ENCODE measurements at places on chromosomes 12 and 14.

DNA sequence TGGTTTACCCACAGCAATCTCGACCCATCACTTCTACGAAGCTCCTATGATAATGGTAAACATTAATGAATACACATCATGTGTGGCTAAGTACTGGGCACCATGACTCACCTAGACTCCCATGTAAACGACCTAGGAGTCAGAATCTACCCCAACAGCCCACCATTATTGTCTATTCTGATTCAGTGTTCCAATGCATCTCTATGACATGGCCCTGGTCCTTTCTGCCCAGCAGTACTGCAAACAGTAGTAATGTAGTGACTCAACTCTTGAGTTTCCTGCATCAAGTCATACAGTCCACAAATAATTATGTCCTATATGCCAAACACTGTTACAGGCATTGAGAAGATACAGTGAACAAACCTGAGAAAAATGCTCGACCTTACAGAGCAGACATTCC is 14.6 kb downstream of the GTF2A1 start:
- DNase-seq = no peak

DNA sequence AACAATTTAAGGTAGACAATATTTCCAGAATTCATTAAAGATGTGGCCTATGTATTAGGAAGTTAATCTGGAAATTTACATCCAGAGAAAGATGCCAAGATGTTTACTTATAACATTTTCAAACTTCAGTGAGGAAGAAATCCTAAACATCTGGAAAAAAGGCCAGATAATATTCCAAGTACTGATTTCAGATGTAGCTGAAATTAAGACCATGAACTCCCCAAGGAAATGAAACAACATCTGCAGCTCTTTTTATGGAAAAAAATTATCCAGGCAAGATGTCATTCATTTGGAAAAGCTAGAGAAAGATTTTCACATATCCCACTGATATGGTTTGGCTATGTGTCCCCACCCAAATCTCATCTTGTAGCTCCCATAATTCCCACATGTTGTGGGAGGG is 35.0 kb downstream of the GNG2 start:
- no peak for DNase-seq

DNA sequence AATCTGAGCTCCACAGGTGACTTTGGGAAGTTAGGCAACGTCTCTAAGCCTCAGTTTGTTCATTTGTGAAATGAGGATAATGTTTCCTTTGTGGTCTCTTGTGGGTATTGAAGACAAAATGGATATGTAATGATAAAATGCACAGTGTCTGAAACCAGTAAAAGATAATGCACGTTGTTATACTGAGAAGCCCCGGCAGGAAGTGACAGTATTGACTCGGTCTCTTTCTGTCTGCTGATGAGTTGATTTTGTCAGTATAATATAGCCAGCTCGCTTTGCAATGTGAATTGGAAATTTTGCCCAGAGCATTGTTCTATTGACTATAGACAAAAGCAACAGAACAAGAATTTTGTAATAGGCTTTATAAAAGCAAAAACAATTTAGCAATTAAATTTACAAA is 49.2 kb upstream of the SLC38A1 start:
- no peak for DNase-seq

DNA sequence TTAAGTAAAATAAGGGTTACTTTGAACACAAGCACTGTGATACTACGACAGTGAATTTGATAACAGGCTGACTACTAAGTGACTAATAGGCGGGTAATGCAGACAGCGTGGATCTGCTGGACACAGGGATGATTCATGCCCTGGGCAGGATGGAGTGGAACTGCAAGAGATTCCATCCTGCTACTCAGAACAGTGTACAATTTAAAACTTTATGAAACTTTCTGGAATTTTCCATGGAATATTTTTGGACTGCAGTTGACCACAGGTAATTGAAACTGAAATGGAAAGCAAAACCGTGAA is 46.0 kb downstream of the YEATS4 start:
- DNase-seq = no peak

- DNase-seq = no peak
Observed at GRCh38 chr12:1932264-1932777, 13.9 kb upstream of the CACNA2D4 start.

DNA sequence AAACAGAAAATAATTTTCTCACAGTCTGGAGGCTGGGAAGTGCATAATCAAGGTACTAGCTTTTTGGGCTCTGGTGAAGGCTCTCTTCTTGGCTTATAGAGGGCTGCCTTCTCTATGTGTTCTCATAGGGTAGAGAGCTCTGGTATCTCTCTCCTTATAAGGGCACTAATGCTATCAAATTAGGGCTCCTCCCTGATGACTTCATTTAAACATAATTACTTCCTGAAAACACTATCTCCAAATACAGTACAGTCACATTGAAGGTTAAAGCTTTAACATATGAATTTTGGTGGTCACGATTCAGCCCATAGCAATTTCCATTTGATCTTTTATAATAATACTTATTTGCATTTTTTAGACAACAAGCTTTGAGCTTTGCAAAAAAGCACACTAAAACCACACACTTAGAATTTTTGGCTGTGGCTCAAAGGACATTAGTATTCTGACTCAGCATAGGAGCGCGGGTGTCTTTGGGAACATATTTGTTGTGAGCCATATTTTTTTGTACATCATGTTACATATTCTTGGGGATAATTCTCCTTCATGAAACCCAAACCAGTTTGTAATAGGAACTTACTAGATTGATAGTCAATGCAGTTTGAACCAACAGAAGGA is 808.1 kb upstream of the FBXO33 start:
- no peak for DNase-seq

GRCh38 chr12:45663455-45663854 is 66.1 kb upstream of the ARID2 start:
- no peak for DNase-seq
